ENCODE measurements at places on chromosomes 7 and 10.

- no peak for DNase-seq
These were observed 78.2 kb downstream of the ELFN1 start for GRCh38 chr7:1748076-1748838.

DNA sequence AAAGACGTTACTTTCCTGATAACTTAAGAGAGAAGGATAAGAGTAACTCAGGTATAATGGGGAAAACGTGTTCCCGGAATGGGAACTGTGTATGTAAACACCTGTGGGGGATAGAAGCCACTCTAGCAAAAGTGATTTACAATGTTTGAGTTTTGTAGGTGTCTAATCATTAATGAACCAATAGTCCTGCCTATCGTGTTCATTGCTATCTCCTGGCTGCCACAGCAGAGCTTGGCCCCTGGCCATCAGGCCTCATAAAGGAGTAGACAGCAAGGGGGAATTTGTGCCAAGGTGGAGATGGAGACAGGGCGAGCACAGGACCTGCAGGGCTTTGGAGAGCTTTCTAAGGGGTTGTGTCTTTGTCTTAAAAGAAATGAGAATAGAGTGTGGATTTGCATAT is 102.1 kb downstream of the GAD2 start:
- DNase-seq, result no peak

DNA sequence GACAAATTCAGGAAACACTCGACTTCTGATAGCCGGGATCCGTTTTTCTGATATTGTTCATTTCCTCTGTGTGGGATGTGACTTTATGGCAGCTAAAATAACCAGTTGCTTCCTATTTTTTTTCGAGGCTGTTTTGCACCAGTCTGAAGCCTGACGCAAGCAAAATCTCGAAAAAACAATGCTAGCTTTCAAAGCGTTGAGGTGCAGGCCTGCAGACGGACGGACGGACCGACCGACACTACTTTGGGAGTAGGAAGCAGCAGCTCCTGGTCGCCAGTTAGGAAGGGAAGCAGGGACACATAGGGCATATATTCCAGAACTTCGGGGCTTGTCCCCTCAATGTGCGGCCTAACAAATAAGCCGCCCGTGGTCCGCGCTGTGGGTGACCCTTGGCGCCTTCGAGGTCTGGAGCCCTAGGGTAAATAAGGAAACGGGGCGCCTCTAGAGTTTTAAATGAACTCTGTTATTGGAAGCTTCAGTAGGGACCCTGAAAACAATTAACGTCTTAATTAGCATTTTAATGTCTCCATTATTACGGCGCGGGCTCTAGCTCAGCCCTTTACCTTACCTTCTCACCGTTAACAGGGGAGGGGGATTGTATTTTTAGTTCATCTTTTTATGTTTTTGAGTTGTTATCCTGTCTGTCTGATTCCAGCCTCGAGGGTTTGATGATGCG is 1.3 kb downstream of the HHEX start:
- DNase-seq, result no peak

DNA sequence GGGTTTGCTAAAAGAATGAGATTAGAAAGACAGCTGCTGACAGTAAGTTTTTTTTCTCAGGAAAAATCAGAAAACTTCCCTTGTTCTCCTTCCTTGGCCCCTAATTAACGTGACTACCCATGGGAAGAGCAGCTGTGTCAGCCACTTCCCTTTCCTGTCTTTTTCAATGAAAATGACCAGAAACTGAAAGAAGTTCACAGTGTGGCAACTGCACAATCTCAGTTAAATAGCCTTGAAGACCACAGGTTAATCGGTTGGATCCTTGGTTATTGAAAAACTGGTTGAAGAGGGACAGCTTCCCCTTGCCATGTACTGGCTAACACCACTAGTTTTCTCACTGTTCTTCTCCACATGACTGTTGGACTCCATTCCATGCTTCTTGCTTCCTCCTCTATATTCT is 148.8 kb upstream of the AGR3 start:
- DNase-seq, result no peak

DNA sequence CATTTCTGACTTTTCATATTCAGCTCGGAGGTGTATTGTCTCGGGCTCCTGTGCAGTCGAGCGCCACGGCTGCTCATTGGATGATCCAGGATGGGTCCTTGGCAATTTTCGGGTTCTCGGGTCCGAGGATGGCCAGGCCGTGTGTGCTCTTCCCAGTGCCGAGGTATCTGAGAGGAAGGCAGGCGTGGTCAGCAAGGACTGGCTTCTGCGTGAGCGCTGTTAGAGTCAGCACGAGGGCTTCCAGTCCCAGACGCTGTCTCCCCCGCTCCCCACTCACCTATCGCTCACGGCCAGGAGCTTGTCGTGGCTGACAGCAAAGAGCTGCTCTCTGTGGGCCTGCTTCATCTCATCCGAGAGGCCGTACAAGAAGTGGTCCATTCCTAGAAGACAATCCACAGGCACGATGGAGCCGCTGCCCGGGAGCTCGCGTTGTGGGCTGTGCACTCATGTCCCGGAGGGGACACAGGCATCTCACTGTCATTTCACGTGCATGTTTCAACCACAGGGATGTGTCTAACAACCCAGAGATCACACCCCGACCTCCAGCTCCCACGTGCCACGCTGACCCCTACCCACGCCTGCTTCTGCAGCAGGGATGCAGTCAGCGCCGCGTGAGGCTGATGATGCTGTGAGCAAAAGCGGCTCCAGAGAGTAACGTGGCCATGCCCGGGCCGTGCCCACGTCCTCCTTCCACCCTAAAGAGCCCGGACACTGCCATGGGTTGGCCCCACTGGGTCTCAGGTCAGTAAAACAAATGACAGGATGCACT is 34.4 kb downstream of the PITRM1 start:
- DNase-seq, result no peak

DNA sequence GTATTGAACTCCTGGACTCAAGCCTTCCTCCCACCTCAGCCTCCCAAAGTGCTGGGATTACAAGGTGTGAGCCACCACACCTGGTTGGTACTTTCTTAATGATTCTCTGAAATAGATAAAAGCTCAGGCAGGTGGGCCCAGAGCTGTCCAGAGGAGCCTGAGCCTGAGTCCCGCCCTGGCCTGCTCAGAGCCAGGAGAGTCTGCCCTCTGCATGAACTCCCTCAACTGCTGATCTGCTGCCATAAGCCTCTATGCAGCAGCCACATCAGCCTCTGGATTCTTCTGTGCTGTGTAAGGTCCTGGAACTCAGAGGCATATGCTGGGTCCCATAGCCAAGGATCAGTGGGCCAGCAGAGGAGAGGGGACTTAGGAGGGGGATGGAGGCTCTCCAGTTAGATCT is 23.1 kb upstream of the DDIT4 start:
- no peak for DNase-seq

DNA sequence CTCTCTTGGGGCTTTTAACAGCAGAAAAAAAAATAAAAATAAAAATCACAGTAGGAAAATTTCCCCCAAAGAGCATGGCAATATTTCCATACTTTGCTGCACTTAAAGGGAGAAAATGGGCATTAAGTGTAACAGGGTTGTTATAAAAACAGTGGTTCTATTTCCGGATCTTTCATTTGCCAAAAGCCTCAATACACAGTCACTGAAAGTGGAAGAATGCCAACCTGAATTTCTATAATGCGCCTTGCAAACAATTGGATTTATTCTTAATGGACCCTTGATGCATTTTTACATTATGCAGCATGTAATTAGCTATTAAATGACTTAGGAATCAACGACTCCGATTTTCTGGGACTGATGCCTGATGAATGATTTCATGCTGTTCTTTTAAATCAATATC is 127.6 kb upstream of the NANOS1 start:
- no peak for DNase-seq

DNA sequence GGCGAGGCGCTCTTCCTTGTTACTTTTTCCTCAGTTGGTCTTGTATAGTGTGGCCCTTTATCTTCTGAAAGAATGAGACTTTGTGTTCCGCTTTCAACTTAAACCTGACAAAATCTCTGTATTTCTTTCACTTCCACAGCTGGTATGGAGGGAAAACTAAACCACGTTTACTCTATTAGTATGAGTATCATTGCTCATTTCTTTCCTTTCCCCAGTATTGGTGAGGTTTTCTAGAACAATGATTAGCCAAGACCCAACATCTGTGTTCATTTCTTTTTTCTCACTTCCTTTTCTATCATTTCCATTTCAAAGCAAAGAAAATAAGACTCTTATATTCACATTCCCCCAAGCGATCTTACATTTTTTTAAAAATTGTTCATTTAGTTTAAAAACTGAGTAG is 165.3 kb downstream of the PAXIP1 start:
- no peak for DNase-seq

- no peak for DNase-seq
These were observed 1694.7 kb upstream of the LRRTM3 start for GRCh38 chr10:65231148-65231547.

DNA sequence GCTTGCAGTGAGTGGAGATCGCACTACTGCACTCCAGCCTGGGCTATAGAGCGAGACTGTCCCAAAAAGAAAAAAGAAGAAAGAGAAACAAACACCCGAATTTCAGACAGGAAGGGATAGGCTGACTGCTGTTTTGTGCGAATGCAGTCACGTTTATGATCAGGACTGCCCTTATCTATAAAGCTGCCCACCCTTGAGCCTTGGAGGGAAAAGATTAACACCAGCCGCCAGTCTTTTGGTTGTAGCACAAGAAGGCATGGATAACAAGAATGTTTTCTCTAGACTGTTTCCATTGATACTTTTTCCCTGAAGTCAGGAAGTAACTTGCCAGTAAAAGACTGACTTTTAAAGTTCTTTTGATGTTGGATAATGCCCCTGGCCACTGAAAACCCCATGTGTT is 314.0 kb downstream of the BICC1 start:
- DNase-seq, result no peak

DNA sequence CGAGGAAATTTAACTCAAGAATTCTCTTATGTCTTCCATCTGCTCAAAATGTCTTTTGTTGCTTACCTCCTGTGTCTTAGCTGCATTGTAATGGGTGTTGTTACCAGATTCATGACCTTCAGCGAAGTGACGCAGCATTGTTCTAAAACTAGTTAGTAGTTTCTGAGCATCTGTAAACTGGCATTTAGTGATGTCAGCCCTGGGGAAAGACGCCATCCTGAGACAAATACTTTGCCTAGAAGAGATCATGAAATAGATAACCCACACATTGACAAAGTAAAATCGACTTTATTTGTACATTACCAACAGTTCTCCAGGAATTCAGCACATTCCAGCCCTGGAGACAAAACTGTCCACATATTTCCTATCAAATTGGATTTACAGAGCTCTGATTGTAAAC is 87.8 kb downstream of the GPAM start:
- DNase-seq, result no peak

DNA sequence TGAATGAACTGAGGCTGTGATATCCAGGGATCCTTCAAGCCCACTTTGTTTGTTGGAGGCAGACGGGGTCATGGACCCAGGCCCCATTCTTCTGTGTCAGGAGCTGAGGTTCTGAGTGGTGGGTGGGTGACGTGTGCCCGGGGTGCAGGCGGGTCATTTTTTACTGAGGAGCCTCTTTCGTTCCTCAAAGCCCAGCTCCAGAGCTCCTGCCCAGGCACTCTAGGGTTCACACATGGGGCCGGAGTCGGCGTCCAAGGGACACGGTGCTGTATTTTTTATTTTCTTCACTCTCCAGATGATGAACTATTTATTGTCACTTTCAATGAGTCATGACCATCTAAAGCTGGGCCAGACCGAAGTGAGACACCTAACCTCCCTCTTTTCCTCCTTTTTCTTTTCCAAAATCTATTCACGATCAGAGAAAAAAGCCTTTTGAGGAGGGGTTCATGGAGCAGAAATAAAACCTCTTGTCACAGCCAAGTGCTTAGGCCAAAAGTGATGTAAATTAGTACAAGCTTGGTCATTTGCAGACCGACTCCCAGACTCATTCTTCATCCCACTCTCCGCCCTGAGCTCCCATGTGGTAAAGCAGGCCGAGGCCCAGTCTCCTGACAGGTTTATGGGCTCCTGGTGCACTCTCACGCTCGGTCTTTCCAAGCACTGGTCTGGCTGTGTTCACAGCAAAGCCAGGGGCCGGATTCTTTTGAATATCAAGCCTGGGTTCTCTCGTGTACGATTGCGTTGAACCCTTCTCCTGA is 41.4 kb upstream of the PITRM1 start:
- DNase-seq, result no peak

DNA sequence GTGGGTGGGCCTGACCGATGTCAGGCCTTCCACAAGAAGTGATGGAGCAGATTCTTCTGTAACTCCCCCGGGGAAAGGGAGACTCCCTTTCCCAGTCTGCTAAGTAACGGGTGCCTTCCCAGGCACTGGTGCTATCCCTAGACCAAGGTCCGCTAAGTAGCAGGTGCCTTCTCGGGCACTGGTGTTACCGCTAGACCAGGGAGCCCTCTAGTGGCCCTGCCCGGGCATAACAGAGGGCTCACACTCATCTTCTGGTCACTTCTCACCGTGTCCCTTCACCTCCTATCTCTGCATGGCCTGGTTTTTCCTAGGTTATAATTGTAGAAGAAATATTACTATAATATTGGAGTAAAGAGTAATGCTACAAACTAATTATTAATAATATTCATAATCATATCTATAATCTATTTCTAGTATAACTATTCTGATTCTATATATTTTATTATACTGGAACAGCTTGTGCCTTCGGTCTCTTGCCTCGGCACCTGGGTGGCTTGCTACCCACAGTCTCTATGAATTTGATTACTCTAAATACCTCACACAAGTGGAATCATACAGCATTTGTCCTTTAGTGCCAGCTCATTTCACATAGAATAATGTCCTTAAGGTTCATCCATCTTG is 1378.7 kb downstream of the XPNPEP1 start:
- no peak for DNase-seq

DNA sequence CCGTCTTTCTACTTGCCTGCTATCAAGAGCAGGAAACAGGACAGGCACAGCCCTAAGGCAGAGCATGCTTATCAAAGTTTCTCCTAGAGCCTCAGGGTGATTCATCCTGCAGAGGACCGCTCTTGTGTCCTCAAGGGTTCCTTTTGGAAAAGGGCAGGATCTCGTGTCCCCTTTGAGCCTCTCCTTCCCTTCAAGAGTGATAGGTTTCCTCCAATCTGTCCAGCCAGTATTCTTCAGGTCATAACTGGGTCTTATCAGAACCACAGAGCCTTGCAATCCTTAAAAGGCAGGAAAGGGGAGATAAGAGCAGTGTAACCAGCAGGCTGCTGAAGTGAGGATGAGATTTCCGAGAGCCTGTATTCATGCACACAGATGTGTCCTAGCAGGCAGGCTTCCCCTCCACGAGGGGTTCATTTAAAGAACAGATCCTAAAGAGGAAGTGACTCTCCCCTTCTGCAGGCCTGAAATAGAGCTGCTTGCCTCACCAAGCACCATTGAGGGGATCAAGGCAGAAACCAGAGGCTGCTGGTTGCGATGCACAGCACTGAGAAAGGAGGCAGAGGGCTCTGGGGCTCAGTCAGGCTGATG is 90.5 kb upstream of the SVIL start:
- DNase-seq, result no peak

All from activated CD4-positive, CD25-positive, alpha-beta regulatory T cell treated with anti-CD3 and anti-CD28 coated beads, Interleukin-2, amount 50 U/mL, for 16 hours (primary cell).